ENCODE measurements at places on chromosomes 1 and 21. TPM values are rescaled to one million over a fixed set of nuclear protein-coding genes. Genes with fewer than 3 reads are reported as not detected.

The COL8A2 gene
- total RNA-seq, result 7.9 TPM

The FMOD gene
- 40.8 TPM for total RNA-seq

The SELENBP1 gene
- 108 TPM for total RNA-seq

The BEST4 gene
- total RNA-seq, result not detected

The CHI3L2 gene
- 0.82 TPM for total RNA-seq

The COL9A2 gene
- 16.1 TPM for total RNA-seq

The SMYD3 gene
- total RNA-seq, result 19.8 TPM

The CXADR gene
- total RNA-seq, result 93.0 TPM

The PSMB2 gene
- total RNA-seq, result 53.6 TPM

The GJA5 gene
- total RNA-seq, result 5.5 TPM

- DNase-seq, result no peak
These were observed 621.9 kb downstream of the LRRIQ3 start for GRCh38 chr1:73576083-73576482.

DNA sequence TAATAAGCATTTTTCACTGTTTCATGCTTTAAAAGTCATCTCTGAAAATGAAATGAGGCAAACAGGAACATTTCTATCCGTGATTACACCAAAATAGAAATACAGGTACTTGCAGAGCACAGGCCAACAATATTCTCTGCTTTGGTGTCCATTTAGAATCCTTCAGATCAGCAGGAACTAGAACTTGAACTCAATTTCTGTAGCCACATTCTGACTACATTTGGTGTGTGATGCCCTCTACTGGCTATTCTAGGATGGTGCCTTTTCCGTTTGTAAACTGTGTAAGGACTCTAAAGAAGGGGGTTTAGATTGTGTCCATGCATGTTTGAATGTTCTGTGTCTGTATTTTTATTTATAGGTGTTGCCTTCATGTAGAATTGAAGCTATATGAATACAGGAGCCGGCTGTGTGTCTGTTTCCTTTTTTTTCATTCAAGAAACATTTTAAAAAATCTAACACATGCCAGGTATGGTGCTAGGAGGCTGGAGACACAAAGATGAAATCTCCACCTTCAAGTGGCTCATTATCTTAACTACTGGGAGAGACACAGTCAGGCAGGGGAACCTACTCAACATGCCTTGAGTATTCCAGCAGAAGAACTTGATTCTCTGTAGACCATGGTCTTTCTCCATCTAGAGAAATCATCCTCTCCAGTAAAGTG lies 7.6 kb upstream of the ZNF326 start:
- DNase-seq, result peak; percentile 59

DNA sequence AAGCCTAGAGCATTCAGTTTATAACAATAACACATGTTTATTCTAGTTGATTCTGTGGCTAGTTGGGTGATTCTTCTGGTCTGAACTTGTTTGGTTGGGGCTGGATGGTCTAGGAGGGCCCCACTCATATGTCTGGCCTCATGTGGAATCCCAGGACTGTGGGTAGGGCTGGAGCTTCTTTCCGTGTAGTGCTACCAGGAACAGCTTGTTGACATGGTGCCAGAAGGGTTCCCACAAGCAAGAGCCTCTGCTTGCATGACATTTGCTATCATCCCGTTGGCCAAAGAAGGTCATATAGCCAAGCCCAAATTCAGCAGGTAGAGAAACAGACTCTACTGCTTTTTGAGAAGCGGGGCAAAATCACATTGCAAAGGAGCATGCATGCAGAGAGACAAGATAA lies 67.6 kb upstream of the PPP2R5A start:
- DNase-seq, result no peak

DNA sequence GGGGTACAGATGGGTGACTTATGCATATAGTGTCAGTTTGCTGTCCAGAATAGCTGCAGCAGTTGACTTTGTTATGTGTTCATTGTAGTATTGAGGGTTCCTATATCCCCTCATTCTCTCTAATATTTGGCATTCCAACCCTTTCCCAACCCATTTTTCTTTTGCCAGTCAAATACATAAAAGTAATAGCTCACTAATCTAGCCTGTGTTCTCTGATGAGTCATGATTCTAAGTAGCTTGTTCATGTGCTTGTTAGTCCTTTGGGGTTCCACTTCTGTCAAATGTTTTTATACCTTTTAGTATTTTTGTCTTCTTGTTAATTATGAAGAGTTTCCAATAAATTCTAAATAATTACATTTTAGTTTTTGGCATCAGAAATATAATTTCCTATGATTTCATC lies 99.2 kb upstream of the MROH9 start:
- DNase-seq, result no peak

DNA sequence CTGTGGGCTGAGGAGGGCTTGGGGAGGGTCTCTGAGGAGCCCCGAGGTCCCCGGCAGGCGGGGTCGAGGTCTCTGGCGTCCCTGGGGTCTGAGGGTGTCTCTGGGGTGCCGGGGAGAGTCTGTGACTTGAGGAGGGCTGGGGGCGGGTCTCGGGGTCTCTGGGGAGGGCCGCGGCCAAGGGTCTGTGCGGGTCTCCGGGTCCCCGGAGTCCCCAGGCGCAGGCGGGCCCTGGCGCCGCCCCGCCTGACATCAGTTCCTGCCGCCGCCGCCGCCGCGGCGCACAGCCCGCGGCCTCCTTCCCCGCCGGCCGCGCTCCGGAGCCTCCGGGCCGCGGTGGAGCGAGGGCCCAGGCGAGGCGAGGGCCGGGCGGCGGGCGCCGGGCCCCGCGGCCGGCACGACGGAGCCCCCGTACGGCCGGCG lies at the start of gene PLEKHM2:
TSS of gene PLEKHM2 (plus strand) at position 279 of the 420 bp plus-strand sequence. CDS start 239 bp downstream, outside the sequence.
- DNase-seq, result no peak

DNA sequence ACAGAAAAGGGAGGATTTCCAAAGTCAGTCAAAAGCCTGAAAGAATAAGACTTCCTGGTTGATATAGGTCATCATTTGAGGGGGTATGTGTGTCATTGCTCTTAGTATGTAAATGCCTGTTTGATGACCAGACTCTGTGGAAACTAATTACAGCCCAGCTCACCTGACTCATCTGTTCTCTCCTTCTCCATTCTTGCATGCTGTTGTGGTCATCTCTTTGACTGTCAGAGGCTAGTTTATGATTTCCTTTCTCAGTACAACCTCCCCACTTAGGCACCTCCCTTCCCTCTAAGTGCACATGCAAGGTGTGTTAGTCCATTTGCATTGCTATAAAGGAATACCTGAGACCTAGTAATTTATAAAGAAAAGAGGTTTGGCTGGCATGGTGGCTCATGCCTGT lies 2.4 kb upstream of the C1orf116 start:
- DNase-seq, result no peak

- no peak for DNase-seq
These were observed 23.5 kb upstream of the C2CD2 start for GRCh38 chr21:41977034-41977950.

GRCh38 chr1:203178821-203179666 lies 3.4 kb upstream of the MYBPH start:
- no peak for DNase-seq

GRCh38 chr1:1058921-1059493 lies 15.1 kb downstream of the RNF223 start:
- DNase-seq, result no peak

GRCh38 chr1:185759061-185759460 lies 24.9 kb downstream of the HMCN1 start:
- no peak for DNase-seq

DNA sequence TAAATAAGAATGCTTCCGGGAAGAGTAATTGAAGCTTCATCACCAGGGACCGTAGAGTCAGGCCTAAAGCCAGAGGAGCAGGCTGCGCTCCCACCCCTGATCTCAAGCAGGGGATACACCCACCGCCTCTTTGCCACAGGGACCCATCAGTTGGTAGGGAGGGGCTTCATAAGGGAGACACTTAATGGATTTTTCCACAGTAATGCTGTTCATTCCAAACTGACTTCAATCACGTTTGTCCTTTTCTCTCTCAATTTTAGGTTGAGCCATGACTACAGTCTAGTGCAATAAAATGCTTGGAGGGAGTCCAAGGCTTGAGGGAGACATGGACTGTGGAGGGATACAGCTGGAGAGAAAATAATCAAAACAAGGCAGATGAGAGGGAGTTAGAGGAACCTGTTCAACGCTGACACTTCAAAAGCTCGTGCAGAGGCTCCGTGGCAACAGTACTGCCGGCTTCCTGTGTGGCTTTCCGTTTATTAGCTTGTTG lies 111.5 kb downstream of the SEC16B start:
- no peak for DNase-seq

- DNase-seq, result no peak
These were observed 166.5 kb upstream of the CD34 start for GRCh38 chr1:208077232-208078075.

GRCh38 chr1:204337036-204337429 lies 22.7 kb downstream of the PLEKHA6 start:
- DNase-seq, result no peak

- no peak for DNase-seq
These were observed 96.6 kb downstream of the DDX20 start for GRCh38 chr1:111852261-111852721.

- no peak for DNase-seq
These were observed 470.9 kb downstream of the LRRIQ3 start for GRCh38 chr1:73727036-73727435.

- no peak for DNase-seq
These were observed 33.7 kb upstream of the NEK7 start for GRCh38 chr1:198123133-198123532.

- no peak for DNase-seq
These were observed at the start of gene ANGPTL3 for GRCh38 chr1:62597281-62597680. Gene ANGPTL3 (plus strand): TSS chr1:62597520. CDS start chr1:62597567, 47 bp downstream.

- no peak for DNase-seq
These were observed 14.3 kb upstream of the SEC16B start for GRCh38 chr1:177984136-177984525.

DNA sequence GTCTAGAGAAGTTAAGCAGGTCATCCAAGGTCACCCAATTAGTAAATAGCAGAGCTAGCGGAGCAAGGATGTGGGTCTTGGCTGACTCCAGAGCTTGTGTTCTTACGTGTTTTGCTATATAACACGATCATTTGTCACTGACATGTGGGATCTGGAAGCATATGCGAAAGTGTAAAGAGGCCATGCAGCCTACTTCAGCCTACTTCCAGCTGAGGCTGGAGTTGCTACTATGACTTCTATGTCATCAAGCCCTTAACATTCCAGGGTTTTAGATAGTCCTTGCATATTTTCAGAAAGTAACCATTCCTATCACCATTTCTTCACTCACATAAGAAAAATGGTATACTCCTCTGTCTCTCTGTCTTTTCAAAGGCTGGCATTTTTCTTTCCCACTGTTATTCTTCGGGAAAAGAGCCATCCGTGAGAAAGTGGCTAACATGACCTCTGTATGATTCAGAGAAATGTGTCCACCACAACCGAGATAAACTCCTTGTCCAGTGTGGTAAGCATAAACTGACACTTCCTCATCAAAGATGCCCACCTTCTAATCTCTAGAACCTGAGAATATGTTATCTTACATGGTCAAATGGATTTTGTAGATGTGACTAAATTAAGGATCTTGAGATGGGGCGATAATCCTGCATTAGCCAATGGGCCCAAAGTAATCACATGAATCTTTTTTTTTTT lies 24.0 kb upstream of the ABL2 start:
- no peak for DNase-seq

- no peak for DNase-seq
These were observed 178.6 kb downstream of the PRDM16 start for GRCh38 chr1:3247521-3248121.

DNA sequence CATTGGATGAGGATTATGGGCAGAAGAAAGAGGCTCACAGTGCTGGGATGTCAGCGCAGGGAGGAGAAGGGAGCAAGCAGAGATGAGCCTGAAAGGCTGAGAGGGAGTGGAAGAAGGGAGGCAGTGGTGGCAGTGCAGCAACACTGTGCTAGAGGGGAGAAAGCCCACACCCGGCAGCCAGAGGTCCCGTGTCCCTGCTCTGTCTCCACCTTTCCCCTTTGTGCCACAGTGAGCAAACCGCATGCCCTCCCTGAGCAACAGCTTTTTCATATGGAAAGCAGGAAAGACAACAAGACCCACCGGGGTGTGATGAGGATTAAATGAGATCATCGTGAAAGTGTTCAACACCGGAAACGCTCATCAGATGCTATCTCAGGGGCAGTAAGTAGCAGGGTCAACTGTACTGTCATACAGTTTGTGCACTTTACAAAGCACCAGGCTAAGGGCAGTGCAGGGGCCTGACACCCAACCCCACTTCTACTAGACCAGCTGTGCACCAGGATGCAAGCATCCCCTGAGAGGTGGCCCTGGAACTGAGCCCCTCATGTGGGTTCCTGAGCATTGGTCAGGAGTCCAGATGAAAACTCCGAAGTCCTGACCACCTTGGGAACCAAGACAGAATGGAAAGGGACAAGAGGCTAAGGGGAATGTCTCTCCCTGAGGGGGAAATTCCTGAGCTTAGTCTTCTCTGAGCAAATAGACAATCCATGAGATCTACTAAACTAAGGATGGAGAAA lies 9.1 kb downstream of the NHLH1 start:
- DNase-seq, result no peak

DNA sequence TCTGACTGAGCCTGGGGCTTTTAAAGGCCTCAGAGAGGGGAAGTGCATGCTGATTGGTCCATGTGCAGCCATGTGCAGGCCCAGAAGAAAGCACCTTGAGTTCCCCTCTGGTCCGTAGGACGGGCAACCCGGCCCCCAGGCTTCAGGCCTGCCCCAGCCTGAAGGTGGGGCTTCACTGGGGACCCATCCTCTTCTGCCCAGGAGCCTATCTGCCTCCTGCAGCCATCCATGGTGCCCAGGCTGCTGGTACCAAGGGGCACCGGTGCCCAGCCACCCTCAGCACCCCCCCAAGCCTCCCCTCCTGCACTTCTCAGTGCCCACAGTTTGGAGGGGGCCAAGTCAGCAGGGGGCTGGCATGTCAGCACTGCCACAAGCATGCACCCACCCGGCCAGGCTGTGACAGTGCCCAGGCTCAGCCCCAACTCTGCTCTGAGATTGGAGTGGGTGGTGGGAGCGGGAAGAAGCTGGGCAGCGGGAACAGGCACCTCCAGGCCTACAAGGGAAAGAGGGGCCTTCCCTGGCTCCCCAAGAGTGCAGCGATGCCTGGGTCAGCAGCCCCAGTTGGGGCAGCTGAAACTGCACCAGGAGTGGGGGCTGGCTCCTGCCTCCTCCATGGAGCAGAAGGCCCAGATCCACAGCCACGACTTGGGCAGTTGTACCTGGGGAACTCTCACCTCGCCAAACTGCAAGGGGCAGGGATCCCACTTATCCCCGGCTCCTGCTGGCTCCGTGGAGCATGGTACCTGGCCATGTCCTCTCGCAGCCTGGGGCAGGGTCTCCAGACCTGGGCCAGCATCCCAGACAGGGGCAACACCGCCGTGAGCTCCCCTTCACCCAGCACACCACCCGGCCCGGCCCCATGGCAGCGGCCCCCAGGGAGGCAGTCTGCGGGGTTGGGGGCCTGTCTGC lies 11.7 kb downstream of the COL6A2 start:
- DNase-seq, result peak; percentile 1

GRCh38 chr1:84834419-84835064 lies 58.5 kb downstream of the LPAR3 start:
- peak; percentile 73 for DNase-seq

DNA sequence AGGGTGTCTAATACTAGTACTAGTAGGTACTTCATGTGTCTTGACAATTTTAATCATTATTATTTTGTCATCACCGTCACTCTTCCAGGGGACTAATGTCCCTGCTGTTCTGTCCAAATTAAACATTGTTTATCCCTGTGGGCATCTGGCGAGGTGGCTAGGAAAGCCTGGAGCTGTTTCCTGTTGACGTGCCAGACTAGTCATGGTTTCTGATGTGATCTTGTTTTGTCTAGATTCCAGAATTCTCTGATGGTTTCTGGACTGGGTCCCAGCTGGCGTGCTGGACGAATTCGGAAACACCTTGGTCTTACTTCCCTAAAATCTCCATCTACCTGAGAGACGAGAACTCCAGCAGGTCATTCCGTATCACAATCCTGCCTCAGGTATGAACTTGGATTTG lies 66.1 kb upstream of the FAM3B start:
- DNase-seq, result peak; percentile 87

- DNase-seq, result no peak
These were observed 600.5 kb downstream of the KCNT2 start for GRCh38 chr1:196007763-196008162.
